ENCODE measurements at places on chromosomes 2 and 18.

DNA sequence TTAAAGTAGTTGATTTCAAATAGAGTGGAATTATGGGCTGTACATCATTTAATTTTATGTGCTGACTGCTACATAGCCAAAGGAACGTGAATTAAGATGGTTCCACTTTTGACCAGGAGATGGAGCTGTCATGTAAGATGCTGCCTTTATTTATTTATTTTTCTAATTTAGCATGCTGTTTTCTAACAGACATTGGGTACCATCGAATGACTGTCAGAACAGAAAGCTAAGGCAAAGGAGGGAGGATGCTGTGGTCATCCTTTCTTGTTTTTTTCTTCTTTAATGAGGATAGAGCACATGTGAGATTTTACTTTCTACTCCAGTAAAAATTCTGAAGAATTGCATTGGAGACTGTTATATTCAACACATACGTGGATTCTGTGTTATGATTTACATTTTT is at the start of gene SCN2A:
Gene SCN2A (plus strand): TSS at position 185 of the 400 bp plus-strand sequence. CDS start 56,410 bp downstream, outside the sequence.
- no peak for DNase-seq

GRCh38 chr2:212384027-212384426 is 154.6 kb downstream of the ERBB4 start:
- no peak for DNase-seq

GRCh38 chr2:223297788-223298187 is 245.8 kb downstream of the KCNE4 start:
- no peak for DNase-seq

DNA sequence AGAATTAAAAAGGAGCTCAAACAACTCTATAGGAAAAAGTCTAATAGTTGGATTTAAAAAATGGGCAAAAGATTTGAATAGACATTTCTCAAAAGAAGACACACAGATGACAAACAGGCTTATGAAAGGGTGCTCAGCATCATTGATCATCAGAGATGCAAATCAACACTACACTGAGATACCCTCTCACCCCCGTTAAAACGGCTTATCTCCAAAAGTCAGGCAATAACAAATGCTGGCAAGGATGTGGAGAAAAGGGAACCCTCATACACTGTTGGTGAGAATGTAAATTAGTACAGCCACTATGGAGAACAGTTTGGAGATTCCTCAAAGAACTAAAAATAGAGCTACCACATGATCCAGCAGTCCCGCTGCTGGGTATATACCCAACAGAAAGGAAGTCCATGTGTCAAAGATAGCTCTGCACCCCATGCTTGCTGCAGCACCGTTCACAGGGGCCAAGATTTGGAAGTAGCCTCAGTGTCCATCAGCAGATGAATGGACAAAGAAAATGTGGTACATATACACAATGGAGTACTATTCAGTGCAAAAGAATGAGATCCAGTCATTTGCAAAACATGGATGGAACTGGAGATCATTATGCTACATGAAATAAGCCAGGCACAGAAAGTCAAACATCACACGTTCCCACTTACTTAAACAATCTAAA is 46.7 kb upstream of the B3GNT7 start:
- no peak for DNase-seq

DNA sequence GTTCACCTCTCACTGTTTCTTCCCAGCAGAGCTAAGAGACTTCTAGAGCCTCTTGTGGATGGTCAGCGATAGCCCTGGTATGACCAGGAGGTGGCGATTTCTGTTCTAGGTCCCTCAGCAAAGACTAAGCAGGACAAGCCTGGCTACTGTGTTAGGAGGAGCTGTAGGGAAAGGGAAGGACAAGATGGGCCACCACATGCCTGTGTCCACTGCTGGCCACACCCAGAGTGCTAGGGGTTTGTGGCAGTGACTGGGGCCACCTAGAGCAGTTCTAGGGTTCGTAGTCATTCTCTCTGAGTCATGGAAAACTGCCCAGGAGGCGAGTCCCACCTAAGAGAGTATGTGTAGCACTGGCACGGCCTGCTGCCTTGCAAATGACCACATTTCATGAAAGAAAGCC is 179.4 kb downstream of the ALPK2 start:
- no peak for DNase-seq

- DNase-seq = no peak
These were observed 72.4 kb upstream of the NPAS2 start for GRCh38 chr2:100747551-100747950.

GRCh38 chr2:8049851-8050571 is 631.8 kb upstream of the ID2 start:
- DNase-seq = no peak

GRCh38 chr2:242085941-242086621 is 216.6 kb downstream of the RTP5 start:
- no peak for DNase-seq

- no peak for DNase-seq
These were observed 862.6 kb downstream of the BCL11A start for GRCh38 chr2:59690849-59691248.

DNA sequence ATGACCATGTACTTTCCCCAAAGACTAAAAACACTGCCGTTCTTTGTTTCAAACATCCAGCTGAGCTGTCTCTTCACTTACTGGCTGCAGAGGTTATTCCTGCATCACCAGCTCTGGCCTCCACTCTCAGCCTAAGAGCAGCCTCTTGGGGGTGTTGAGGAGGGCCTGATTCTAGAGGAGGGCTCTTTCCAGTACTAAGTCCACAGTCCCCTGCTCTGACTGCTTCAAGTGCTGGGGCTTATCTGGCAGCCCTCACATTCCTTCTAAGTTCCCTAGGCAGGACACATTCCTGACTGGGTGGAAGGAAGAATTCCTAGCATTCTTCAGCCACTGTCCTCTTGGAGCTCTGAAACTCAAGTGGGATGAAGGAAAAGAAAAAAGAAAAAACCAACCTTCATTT is 32.9 kb upstream of the EHBP1 start:
- peak; percentile 65 for DNase-seq
